ENCODE measurements at places on chromosomes 5 and 9. TPM values are rescaled to one million over a fixed set of nuclear protein-coding genes. Genes with fewer than 3 reads are reported as not detected.

The CD72 gene
- 8.1 TPM for total RNA-seq

The LCN10 gene
- not detected for total RNA-seq

The RANBP3L gene
- total RNA-seq: not detected

The MYO10 gene
- 0.25 TPM for total RNA-seq

The PDZD2 gene
- 3.0 TPM for total RNA-seq

The ZNF462 gene
- 6.0 TPM for total RNA-seq

The C5orf58 gene
- total RNA-seq: not detected

The SLC25A25 gene
- total RNA-seq: 16.3 TPM

The GFI1B gene
- 1.1 TPM for total RNA-seq

The GABRG2 gene
- total RNA-seq: not detected

The SUSD3 gene
- total RNA-seq: 62.3 TPM

The TLX3 gene
- not detected for total RNA-seq

The GPR151 gene
- total RNA-seq: not detected

The IQGAP2 gene
- 134 TPM for total RNA-seq

The RFESD gene
- 2.8 TPM for total RNA-seq

DNA sequence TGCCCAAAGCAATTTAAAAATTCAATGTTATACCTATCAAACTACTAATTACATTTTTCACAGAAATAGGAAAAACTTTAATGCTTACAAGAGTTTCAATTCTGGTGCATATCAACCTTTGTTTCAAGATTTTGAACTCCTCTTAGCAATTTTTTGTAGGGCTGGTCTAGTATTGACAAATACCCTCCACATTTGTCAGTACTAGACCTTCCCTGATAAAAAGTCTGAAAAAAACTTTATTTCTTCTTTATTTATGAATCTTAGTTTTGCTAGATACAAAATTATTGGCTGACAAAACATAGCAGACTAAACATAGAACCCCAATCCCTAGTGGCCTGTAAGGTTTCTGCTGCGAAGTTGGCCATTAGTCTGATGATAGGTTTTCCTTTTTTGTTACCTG is 1804.9 kb downstream of the EFNA5 start:
- no peak for DNase-seq

DNA sequence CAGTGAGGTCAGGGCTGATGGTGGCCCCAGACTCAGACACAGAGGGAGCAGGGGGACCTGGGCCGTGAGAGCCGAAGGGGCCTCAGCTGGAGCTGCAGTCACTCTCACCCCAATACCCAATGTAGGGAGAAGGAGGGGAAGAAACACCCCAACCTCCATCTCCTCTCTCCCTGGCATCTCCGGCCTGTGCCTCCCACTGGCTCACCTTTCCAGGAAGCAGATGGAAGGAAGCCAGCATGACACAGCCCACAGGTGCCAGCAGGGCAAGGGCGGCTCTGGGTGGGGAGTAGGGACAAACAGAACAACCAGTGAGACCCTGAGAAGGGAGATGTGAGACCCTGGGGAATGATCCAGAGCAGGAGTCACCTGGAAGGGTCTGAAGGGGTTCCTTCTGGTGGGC is 3.0 kb upstream of the CRB2 start:
- no peak for DNase-seq

- DNase-seq: no peak
Measured at GRCh38 chr5:171537070-171537849, 117.8 kb downstream of the FGF18 start.

- DNase-seq: no peak
Measured at GRCh38 chr5:106481374-106481773, 1189.4 kb downstream of the EFNA5 start.

DNA sequence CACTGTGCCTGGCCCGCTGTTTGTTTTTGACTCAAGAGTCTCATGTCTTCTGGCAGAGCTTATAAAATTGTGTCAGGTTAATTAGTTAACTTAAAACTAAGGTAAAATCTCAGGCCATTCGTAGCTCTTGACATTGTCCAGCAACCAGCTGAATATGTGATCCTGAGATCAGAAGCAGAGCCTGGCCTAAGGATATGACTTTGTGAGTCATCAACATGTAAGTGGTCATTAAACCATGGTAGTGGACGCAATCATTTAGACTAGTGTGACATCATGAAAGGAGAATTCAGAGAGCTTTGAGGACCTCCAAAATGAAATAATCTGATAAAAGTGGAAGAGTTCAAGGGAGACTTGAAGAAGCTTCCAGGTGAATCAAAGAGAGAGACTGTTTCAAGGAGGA is 23.3 kb downstream of the SPZ1 start:
- DNase-seq: no peak

GRCh38 chr9:74391816-74392215 is 105.3 kb upstream of the RORB start:
- no peak for DNase-seq

DNA sequence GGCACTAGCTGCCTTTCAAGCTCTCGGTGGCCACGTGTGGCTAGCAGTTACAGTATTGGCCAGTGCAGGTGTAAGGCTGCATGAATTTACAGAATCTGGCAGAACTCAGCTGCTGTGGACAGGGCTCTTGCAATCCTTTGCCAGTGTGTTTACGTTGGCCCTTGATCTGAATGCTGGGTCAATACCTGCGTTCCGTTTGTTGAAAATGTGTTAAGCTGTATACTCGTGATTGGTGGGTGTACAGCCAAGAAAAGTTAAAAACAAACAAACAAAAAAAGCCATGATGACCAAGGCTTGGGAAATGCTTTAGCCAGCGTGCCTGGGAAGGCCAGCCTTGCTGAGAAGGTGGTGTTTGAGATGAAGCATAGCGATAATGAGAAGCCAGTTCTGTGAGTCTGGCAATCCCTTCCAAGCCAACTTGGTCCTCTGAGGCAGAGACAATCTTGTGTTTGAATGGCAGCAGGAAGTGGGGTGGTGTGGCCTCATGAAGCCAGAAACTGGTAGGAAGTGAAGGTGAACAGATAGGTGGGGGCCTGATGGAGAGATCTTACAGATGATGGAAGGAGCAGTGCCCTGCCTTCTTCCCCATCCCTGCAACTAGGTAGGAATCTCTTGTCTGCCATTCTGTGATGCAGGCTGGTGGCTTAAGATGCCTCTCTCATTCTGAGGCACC is 820 bp upstream of the CFAP90 start:
- no peak for DNase-seq

GRCh38 chr9:14627513-14627912 is 65.7 kb downstream of the ZDHHC21 start:
- no peak for DNase-seq

DNA sequence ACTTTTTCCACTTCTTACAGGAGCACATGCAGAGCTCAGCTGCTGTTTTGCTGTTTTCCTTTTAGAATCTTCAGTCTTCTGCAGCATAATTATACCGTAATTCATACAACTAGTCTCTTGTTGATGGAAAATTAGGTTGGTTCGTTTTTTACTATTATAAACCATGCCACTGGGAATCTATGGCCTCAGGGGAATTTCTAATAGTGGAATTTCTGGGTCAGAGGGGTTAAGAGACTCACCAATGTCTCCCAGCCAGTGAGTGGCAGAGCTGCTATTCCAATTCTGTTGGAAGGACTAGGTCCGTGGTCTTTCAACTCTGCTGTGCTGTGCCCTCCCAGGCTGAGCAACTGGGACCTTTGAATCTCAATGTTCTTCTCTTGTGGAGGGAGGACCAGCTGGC is 282.5 kb downstream of the ZSWIM6 start:
- no peak for DNase-seq

GRCh38 chr9:1875251-1875851 is 139.8 kb upstream of the SMARCA2 start:
- no peak for DNase-seq

DNA sequence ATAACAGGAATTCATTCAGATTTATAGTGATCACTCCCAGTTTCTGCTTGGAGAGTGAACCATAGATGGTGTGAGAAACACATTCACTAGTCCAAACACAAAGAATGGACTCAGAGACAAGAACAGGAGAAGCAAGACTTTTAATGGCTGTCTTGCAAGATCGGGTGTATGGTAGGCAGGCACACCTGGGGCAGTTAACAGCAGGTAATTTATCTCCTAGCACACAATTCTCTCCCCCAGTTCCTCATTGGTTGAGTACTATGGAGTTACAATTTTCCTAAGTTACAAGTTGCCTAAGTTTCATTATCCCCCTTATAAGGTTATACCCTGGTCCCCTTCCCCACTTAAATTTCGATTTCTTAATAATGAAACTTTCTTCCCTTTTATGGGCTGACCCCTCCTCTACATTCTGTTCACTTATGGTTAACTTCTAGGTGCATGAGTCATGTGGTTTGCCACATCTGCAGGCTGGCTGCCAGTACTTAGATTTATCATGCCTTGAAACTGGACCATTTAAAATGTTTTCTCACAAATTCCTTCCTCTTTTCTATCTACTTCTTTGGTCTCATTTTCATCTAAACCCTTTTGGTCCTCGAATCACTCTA is 623.3 kb downstream of the HINT1 start:
- no peak for DNase-seq

- no peak for DNase-seq
Measured at GRCh38 chr5:141960018-141960417, 2.0 kb upstream of the PCDH12 start.

GRCh38 chr5:9399094-9399493 is 146.8 kb downstream of the SEMA5A start:
- DNase-seq: no peak

DNA sequence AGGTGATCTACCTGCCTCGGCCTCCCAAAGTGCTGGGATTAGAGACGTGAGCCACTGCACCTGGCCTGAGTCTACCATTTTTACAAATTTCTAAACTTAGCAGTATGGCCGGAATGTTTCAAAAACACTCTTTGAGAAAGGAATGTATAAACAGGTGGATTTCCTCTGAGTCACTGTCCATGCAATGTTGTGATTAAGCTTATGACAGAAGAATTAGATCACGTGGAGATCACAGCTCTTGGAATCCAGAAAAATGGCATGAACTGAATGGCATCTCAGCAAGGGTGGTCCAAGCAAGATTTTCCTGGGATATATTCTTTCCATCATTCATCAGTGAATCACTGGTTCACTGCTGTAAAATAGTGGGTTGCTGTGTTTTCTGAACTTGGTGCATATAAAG is 865.0 kb downstream of the PTPRD start:
- no peak for DNase-seq

- DNase-seq: no peak
Measured at GRCh38 chr5:127320032-127320965, 29.7 kb downstream of the MEGF10 start.

- no peak for DNase-seq
Measured at GRCh38 chr5:101009758-101010519, 106.9 kb upstream of the ST8SIA4 start.

- no peak for DNase-seq
Measured at GRCh38 chr5:120103495-120103894, 360.6 kb upstream of the PRR16 start.

DNA sequence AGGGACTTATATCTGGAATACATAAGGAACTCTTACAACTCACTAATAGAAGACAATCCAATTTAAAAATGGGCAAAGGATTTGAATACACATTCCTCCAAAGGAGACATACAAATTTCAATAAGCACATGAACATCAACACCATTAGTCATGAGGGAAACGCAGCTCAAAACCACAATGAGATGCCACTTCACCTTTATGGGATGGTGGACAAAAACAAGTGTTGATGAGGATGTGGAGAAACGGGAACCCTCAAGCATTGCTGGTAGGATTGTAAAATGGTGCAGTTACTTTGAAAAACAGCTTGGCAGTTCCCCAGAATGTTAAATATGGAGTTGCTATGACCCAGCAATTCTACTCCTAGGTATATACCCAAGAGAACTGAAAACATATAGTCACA is 72.7 kb upstream of the IER5L start:
- no peak for DNase-seq

DNA sequence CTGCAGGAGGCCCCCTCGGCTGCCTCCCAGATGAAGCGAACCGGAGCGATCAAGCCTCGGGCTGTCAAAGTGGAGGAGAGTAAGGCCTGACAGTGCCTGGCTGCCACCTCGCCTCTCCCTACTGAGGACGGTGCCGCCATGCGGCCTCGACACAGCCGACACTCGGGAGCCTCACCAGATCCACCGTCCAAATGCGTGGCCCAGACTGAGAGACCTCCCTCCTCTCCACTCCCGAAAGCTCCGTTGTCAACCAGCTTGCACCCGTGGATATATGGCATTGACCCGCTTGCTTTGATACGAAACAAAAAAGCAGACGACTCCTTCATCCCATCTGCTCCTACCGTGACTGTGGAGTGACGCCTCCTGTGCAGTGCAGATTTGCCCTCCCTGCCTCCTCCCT is 6.9 kb upstream of the POMT1 start:
- no peak for DNase-seq

- peak; percentile 44 for DNase-seq
Measured at GRCh38 chr5:1800472-1801221, 560 bp upstream of the NDUFS6 start.

DNA sequence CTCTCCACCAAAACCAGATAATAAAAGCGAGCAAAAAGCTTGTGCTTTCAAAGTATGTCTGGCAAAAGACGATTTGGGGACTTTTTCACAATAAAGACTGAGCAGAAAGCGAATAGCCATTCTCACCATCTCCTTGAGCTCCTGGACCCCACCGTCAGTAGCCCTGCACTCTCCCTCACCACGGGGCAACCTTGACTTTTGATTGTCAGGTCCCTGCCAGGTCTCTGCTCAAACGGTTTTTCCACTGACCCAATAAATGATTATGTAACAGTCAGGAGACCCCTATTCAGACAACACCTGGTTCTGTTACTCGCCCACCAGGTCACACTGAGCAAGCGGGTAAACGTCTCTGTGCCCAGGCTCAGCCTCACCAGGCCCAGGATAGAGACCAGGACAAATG is 131.3 kb downstream of the MVB12B start:
- DNase-seq: no peak

DNA sequence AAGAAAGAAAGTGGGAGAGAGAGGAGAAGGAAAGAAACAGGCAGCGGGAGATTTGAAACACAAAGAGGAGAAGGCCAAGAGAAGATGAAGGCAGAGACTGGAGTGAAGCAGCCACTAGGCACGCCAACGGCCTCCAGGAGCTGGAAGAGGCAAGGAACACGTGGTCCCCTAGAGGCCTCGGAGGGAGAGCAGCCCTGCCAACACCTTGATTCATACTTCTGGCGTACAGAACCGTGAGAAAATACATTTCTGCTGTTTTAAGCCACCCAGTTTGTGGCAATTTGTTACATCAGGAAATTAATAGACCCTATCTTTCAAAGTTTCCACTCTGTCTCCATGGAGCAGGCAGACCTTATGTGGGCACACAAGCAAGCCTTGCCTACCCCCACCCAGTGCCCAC is 133.4 kb downstream of the ACTL7B start:
- DNase-seq: no peak

All from T-helper 17 cell (primary cell).